Hematopoietic multipotent progenitor cell treated with erythropoietin and hydrocortisone succinate and interleukin-3 and kit ligand, for 15 days (in vitro differentiated cells): ENCODE measurements at places on chromosomes 13 and 19.
A peak's percentile ranks its signal among the peaks of the same experiment; 100 is the strongest.

GRCh38 chr19:18202778-18203407, 949 bp downstream of the RAB3A start:
- no peak for DNase-seq

DNA sequence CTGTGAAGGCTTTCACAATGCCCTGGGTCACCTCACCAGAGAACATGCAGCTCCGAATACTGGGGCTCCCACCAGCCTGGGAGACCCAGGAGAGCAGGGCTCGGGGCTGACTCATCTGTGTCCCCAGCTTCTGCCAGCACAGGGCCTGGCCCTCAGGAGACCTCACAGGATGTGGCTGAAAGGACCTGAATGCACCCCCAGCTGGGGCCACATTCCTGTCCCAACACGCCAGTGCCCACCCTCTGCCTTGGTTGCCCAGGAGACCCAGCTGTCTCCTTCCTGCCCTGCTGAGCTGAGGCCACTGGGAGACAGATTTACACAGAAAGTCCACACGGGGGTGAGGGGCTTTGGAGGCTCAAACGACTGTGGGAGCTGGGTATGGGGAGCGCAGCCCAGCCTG, 11.9 kb downstream of the BCAT2 start:
- no peak for DNase-seq

- DNase-seq, result no peak
Measured at GRCh38 chr13:41720839-41721561, 239.9 kb downstream of the VWA8 start.

DNA sequence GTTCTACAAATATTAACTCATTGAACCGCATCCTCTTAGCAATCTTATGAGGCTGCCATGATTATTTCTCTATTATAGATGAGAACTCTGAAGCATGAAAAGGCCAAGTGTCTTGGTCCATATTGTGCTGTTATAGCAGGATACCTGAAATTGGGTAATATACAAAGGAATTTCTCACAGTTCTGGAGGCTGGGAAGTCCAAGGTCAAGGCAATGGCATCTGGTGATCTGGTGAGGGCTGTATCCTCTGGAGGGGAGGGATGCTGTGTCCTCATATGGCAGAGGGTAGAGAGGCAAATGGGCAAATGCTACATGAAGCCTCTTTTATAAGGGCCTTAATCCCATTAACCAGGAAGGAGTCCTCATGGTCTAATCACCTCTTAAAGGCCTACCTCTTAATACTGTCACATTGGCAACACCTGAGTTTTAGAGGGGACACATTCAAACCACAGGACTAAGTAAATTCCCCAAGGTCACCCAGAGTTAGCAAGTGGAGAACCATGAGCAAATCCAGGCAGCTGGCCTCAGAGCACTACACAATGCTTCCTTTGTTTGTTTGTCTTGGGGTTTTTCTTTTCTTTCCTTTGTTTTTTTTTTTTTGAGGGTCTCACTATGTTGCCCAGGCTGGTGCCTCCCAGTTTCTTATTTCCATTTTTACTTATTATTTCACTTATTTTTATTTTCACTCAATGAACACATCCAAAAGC, 55.9 kb upstream of the LATS2 start:
- no peak for DNase-seq

DNA sequence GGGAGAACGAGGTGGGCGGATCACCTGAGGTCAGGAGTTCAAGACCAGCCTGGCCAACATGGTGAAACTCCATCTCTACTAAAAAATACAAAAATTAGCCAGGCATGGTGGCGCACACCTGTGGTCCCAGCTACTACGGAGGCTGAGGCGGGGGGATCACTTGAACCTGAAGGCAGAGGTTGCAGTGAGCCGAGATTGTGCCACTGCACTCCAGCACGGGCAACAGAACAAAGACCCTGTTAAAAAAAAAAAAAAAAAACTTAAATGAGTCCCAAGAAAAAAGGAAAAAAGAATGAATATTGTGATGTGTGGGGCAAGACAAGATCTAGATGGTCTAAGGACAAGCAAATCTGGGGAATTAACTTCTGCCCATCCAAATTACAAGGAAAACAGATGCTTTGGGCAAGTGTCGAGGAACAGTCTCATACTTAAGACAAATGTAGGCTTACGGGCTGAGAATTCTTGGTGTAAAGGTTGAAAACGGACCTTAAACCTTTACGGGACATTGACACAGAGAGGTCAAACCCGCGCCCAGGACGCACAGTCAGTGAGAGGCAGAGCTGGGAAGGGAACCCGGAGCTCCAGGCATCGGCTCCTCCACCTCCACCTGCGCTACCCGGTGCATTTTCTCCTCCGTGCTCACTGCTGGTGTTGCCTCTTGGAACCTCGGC, 656 bp upstream of the ZNF324 start:
- DNase-seq, result no peak

DNA sequence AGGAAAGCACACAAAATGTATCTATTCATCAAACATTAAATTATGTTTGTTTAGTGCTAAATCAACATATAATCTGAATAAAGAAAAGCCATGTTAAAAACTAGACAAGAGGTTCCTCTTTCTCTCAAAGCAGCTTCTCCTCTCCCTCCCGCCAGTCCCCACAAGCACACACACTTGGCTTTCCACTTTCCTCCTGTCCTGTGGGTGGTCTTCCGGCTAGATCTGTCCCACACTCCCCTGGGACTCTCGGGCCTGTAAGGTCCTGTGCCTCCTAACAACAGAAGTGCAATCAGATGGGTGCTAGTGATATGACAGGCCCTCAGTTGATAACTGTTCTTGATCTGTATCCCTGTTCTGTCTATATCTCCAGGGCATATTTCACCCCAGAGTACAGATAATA, 45.6 kb upstream of the RAP2A start:
- DNase-seq, result no peak

- no peak for DNase-seq
Measured at GRCh38 chr13:110580800-110581199, 19.3 kb upstream of the RAB20 start.

- DNase-seq, result no peak
Measured at GRCh38 chr13:46379611-46380010, 7.4 kb downstream of the RUBCNL start.

GRCh38 chr13:75372517-75372916, 109.5 kb downstream of the TBC1D4 start:
- peak; percentile 54 for DNase-seq

DNA sequence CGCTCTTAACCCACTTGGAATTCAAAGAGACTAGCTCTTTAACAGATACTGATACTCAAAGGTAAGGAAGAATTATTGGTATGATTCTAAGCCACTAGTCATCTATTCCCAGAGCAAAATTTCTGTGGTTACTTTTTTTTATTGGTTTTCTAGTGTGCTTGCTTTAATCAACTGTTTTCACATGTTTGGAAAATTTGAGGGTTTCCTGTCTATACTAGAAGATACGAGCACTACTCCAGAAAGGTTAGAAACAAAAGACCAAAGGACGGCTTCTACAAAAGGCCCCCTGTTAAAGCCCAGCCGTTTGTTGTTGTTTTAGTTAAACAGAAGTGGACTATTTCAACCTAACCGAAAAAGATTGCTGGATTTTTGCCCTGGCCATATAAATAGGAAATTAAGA, 18.5 kb upstream of the LPAR6 start:
- no peak for DNase-seq

DNA sequence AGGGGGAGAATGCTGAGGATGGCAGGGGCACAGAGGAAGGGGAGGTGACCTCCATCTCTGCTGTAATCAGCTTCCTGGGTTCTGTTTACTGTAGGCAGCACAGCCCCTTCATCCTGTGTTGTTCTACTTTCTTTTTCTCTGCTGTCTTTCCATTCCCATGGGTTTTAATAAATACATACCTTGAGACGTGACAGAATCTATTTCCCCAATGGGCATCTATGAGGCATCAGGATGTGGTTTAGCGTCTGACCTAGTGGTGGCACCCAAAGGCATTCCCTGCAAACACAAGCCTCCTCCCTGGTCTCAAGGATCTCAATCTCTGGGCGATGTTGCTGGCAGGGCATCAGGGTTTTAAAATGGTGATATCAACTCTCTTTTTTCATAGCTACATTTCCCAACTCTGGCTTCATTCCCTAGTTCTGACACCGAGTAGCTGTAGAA, 60.8 kb downstream of the ALOX5AP start:
- no peak for DNase-seq

DNA sequence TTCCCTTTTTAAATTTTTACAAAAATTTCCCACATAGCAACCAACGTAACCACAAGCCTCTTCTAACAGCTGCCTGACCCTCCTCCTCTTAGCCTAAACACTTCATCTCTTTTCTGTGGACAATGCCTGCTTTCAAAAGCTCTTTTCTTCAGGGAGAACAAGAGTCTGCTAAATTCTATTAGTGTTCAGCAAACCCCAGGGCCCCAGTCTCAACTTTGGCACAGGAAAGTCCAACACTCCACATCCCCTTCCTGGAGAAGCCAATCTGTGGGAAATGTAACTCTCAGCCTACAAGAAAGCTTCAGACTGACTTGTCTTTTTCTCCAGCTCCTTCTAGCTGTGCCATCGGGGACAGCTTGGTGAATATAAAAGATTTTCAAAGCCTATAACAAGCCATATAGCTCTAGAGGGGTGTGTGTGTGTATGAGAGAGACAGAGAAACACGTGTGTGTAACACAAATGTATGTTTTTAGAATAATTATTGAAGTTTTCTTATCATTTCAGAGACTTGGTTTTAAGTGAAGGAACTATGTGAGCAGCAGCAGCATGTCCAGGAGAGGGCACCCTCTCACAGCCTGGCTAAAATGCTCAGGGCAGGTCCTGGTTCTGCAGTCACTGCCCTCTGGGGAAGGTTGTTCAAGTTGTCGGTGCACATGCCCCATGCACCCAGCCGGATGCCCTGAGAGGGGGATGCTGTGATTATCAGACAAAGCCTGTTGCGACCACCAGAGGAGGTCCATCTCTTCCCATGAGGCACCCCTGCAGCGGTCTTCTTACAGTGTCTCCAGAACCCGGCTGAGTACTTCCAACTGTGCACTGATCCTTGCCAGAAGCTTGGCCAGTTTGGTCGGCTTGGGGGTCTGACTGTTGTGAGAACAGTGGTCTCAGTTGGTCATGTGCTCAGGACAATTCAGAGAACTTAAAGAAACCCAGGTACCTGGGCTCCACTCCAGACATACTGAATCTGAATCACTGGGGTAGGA, 34.4 kb downstream of the CCDC70 start:
- peak; percentile 63 for DNase-seq

GRCh38 chr13:64725492-64725891, 2504.6 kb downstream of the PCDH9 start:
- no peak for DNase-seq

- no peak for DNase-seq
Measured at GRCh38 chr19:12364391-12365235, 870 bp downstream of the ZNF442 start.

GRCh38 chr13:32663660-32664059, 77.4 kb downstream of the PDS5B start:
- DNase-seq, result no peak

DNA sequence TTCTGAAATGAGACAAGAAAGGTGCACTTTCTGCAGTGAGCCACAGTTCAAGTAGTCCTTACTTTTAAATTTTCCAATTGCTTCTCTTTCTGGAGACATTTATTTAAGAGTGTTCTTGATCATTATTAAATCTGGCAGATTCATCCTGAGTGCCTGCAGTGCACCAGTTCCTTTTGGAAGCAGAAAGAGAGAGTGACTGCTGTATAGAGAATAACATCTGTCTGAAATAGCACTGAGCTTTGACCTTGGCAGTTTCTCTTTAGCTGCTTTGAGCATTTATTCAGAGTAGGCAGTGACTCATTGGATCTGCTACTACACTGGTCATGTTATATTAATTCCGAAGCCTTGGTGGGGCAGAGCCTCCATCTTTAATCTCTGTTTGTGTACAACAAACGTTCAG, 1373.7 kb downstream of the PCDH9 start:
- no peak for DNase-seq

DNA sequence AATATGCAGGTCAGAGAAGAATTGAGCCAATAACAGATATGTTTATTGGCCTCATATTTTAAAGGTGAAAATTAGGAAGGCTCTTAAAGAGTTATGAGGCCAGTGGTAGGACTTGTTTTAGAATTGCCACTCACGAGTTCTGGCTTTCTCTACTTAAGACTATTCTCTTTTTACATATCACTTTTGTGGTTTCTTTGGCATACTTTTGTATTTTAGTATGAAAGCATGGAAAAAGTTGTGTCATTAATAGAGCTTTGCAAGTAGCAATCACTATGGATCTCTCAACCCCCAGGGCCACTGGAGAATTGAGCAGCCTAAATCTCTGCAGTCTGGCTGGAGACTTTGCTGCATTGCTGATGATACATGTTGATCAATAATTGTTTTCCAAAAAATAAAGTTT, 64.6 kb upstream of the SOX21 start:
- no peak for DNase-seq
